CD4-positive, alpha-beta T cell treated with Interleukin-6 at 100 ng/mL for 8 hours (primary cell): ENCODE measurements at places on chromosomes 11 and 22.

DNA sequence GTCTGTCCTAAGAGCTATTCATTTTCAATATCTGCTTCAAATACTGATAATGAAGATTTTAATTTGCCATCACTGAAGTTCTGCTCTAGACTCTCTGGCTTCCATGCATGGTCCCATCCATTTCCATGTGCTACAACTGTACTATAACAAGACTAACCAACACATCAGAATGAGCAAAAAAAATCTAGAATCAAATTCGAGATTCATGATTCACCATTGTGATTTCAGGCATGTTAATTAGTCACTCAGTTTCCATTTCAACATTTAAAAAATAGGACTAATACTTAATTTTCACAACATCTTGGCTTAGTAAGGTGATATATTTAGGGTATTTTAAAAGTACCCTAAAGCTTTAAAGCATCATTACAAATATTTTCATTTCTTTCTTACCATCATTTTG is 22.8 kb downstream of the PICALM start:
- no peak for DNase-seq

DNA sequence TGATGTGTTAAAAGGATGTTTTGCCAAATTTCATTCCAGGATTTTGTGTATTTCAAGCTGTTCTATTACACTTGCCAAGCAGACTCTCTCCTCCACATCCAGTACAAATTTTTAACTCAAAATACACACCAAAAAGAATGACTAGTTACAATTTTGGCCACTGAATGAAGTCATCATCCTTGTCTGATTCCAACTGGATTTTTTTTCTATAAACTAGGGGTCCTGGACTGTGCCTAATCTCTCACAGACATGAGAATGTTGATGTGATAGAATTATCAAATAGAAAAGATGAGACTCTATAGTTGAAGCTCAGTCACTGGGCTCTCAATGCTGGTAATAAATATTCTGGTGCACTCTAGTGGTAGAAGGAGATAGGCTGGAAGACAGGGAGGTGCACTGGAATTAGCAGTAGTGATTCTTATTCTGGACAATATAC is 85.8 kb downstream of the FANCF start:
- DNase-seq: no peak

GRCh38 chr11:88447281-88447680 is 109.7 kb upstream of the CTSC start:
- DNase-seq: no peak

GRCh38 chr11:15724601-15725000 is 609.9 kb downstream of the INSC start:
- DNase-seq: no peak

DNA sequence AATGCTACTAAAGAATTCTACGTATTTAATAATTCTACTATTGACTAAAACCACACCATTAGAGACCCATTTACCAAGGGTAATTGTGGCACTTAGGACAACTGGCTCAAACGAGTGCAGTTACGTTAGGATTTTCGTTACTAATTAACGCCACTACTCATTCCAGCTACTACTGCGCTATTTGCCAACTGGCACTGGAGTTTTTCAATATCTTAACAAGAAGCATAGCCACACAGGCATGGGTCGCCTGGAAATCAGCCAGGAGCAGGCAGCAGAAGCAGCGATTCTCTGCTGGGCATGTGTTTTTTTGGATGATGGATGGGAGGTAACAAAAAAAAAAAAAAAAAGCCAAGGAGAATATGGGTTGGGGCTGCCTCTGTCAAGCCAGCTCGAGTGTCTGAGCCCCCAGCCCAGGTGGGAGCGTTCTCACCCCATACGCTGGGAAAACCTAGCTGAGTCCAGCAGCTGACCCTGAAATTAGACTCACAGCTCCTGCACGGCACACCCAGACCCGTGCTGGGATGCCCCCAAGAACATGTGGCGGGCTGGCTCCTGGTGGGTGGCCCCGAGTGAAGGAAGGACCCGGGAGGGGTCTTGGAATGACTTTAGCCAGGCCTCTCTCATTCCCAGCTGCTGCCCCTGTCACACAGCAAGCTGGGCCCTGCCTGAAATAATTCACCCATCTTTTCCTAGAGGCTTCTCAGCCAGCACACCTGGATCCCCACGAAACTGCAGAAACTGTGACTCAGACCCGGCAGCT is 214.0 kb downstream of the BRD1 start:
- no peak for DNase-seq

DNA sequence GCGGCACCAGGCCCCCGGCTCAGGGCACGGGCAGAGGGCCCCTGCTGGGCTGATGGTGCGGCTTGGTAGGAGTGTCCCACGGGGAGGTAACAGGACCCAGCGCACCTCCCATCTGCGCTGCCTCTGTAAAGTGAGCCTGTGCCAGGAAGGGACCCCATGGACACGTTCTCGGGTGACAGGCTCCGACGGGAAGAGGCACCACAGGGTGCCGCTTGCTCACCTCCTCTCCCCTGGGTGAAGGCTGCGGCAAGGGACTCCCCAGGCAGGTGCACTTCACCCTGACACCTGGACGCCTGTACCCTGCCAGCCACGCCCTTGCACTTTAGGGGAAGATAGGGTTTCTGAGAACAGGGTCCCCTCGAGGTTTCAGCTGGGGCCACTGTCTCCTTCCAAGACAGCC is 48.1 kb downstream of the SHANK2 start:
- no peak for DNase-seq

DNA sequence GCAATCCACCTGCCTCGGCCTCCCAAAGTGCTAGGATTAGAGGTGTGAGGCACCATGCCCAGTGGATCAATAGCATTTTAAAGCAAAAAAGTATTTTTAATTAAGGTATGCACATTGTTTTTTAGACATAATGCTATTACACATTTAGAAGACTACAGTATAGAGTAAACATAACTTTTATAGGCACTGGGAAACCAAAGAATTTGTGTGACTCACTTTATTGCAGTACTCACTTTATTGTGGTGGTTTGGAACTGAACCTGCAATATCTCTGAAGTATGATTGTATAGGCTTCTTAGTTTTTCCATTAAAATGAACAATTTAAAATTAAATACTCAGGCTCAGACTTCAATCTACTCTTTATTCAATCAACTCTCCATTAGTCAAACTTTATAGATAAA is 17.5 kb upstream of the CD3E start:
- DNase-seq: no peak

DNA sequence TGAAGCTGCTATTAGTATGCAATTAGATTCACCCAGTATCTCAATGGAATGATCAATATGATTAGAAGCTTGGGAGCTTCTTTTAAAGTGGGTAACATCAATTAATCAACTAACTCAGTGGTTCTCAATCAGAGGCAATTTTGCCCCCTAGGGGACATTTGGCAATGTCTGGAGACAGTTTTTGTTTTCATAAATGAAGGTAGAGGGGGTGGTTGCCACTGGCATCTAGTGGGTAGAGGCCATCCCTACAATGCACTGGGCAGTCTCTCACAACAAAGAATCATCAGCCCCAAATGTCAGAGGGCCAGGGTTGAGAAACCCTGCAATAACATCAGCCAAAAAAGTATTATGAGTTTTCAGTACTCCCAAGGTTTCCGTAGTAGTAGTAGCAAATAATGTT is 5.9 kb upstream of the AMOTL1 start:
- no peak for DNase-seq

- DNase-seq: no peak
Measured at GRCh38 chr11:115922876-115923275, 418.7 kb upstream of the CADM1 start.

DNA sequence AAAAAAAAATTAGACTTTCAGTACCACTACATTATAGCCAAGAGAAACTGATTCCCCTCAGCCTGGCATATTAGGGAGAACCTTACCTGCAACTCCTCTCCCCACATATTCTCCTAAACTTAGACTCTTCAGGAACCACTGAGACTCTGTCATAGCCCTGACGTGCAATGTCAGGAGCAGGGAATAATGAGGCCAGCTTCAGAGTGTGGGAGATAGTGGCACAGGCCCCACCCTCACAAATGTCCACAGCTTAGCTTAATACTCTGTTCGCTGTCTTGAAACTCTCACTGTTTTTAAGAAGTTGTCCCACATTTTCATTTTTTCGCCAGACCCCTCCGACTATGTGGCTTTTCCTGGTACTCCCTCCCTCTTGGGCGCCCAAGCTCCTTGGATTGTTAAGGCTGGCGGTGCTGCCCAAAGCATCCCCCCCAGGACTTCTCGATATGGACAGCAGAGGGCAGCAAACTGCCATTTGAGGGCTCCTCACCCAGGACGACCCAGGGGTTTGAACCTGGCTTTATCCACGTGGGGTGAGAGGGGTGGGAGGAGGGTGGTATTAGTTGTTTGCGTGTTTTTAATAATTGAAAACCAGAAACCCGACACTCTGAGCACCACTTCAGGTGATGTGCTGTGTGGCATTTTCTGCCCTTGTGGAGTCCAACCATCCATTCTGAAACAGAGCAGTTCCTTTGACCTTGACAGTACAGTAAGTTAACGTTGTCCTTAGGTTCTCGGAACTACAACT is 45.2 kb upstream of the RASSF10 start:
- DNase-seq: peak; percentile 39

DNA sequence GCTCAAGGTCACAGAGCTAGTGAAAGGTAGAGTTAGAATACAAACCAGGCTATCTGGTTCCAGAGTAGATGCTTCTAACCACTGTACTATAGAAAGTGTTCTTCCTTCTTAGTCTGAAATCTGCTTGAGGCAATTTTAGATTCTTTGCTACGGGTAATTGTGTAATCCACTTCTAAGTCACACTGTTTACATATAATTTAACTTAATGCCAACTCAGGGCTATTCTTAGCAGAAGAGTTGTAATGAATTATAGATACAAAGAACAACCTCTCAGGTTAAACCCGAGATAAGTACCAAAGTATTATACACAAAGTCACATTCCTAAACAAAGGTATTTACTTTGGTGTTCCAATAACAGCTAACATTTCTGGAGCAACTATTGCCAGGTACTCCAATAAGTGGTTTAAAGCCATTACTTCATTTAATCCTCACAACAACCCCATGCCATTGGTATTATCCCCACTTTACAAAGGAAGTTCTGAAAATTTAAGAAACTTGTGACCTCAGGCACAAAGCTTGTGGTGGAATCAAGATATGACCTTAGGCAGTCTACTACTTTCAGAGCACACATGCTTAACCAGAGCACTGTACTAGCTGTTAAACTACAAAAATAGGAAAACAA is 31.1 kb upstream of the DDI1 start:
- DNase-seq: no peak

DNA sequence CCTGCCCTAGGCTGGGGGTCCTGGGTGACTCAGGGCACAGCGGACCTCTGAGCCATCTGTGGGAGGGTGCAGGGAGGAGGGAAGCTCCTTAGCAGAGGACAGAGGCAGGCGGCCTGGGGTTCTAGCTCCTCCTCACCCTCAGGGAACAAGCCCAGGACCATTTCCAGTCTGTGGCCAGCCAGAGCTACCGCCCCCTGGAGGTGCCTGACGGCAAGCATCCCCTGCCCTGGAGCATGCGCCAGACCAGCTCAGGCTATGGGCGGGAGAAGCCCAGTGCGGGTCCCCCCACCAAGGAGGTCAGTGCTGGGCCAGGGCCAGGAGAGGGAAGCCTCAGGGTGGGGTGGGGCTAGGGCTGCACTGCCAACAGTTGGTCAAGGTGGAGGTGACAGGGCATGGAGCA is 26.0 kb upstream of the LRRC10B start:
- no peak for DNase-seq

GRCh38 chr11:1302461-1303125 is 6.8 kb downstream of the TOLLIP start:
- no peak for DNase-seq

- no peak for DNase-seq
Measured at GRCh38 chr22:48236261-48236660, 1473.8 kb downstream of the TBC1D22A start.

- DNase-seq: no peak
Measured at GRCh38 chr11:88017666-88018065, 157.6 kb downstream of the RAB38 start.

GRCh38 chr11:119478711-119479285 is 55.8 kb upstream of the THY1 start:
- DNase-seq: no peak

- DNase-seq: no peak
Measured at GRCh38 chr22:17883356-17883755, 109.1 kb upstream of the BID start.

GRCh38 chr22:44754998-44755397 is 2.6 kb downstream of the ARHGAP8 start:
- no peak for DNase-seq

- no peak for DNase-seq
Measured at GRCh38 chr11:81211050-81211449, 1522.6 kb downstream of the FAM181B start.

DNA sequence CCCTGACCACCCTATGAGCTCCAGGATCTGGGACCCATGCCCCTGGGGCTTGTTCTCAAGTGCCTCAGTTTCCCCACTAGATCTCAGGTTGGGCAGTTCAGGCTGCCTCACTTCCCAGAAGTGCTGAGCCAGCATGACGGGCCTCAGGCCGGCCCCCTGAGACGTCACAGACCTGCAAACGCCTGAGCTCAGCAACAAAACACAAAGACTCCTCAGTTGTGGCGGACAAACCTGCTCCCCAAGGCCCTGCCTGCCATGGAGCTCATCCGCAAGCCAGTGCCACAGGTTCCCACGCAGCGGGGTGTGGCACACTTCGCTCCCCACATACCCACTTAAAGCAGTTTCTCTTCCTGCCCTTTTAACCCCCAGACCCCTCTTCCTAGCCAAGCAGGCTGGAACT is 45.2 kb downstream of the NECTIN1 start:
- DNase-seq: no peak

DNA sequence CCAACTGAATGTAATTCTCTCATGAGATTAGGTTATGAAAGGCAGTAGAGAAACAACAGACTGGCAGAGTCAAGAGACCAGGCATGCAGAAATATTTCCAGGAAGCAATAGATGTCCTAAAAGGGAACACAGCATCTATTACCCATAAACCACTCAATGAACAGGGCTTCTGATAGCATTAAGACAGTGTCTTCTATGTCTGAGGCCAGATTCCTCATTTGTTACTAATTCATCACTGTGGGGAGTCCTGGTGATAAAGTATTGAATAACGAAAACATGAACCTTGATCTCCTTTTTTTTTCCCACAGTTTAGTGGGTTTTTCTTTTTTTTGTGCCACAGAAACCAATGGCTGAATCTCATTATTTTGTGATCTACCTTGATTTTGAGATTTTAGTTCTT is 339.0 kb downstream of the METTL15 start:
- no peak for DNase-seq

DNA sequence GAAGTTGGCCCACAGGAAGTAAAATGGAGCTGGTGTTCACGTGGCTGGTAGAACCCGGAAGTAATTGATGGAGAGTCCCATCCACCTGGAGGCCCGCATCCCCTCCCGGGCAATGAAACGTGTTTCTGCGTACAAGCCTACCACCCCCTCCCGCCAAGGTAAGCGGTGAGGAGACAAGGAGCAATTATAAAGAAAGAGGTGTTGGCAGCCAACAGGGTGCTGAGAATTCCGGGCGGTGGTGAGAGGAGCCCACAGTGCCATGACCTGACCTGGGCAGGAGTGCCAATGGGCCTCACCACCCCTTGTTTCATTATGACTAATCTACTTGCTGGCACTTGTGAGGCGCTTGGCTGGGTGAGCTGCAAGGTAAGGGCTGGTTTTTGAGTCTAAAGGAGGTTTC is 83.8 kb upstream of the BID start:
- no peak for DNase-seq
